SHP77 treated with DMSO at 0.1 percent for 48 hours (cell line): ENCODE measurements at places on chromosomes 3 and 15.

GRCh38 chr3:9951962-9952805, at the start of gene PRRT3:
PRRT3 (minus strand) TSS chr3:9952408; CDS start chr3:9950115, 2,293 bp downstream.
- no peak for DNase-seq

DNA sequence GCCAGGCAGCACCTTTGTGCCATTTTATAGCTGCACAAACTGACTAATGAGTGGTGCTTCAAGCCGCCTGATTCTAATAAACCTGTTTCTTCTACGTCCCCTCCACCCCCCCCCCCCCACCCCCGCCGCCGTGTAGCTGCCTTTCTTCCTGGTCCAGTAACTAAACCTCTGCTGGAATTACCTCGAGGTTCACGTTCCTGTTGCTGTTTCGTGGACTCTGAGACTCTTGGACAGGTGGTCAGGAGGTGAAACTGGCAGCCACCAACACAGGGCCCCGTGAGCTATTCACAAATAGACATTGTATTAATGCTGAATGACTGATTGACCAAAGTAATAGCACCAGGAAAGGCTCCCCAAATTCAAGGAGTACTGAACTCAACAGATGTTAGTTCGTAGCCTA, 73.9 kb downstream of the TRIM69 start:
- no peak for DNase-seq

DNA sequence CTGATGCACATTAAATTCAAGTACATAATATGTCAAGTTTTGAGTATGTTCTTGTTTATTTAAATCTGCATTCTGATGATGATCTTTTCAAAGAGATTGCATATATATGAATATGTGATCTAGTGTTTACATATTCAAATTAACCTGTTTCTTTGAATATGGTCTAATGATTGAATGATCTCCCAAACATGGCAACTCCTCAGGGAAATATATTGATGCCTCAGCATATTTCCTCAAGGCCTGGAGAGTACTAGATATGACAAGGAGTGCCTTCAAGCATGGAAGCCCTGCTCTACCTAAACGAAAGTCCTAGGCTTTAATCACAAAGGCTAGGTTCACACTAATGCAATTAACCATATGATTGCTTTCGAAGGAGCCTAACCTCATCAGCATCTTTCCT, 532.8 kb downstream of the ZIC1 start:
- DNase-seq: no peak

GRCh38 chr3:178948546-178948945, 123.1 kb downstream of the ZMAT3 start:
- no peak for DNase-seq
